ENCODE measurements at places on chromosomes 6 and 20. TPM values are rescaled to one million over a fixed set of nuclear protein-coding genes. Genes with fewer than 3 reads are reported as not detected.

The SSTR4 gene
- polyA plus RNA-seq: not detected

GRCh38 chr6:33508935-33509926 lies 54.9 kb downstream of the ZBTB9 start:
- no peaks in the 10 kb centered on the region for H3K36me3 ChIP-seq
- no peak for DNase-seq
- H3K4me3 ChIP-seq: no peak overlapping the region
- H3K27ac ChIP-seq: no peak overlapping the region
- no peaks in the 10 kb centered on the region for H3K4me1 ChIP-seq
- no peaks in the 10 kb centered on the region for H3K27me3 ChIP-seq

DNA sequence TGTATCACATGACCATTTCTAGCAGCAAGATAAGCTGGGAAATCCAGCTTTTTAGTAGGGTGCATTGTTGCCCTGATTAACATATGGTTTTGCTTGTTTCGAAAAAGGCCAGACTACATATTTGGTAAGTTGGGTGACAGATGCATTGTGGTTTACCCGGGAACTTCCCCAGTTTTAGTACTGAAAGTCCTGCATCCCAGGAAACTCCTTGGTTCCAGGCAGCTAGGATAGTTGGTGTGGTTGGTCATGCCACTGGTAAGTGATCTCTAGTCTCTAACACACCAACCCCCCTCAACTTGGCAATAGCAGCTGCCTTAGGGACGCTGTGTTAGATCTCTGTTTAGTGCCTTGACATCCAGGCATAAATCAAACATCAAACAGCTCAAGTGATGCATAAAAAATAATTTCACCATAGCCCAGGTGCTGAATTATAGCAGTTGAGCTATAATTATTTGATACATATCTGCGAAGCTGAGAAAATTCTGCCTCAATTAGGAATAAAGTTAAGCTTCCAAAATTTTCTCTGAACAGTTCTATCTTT lies 216.5 kb downstream of the TFAP2C start:
- H3K36me3 ChIP-seq: no peaks in the 10 kb centered on the region
- no peaks in the 10 kb centered on the region for H3K4me1 ChIP-seq
- H3K27me3 ChIP-seq: no peaks in the 10 kb centered on the region

DNA sequence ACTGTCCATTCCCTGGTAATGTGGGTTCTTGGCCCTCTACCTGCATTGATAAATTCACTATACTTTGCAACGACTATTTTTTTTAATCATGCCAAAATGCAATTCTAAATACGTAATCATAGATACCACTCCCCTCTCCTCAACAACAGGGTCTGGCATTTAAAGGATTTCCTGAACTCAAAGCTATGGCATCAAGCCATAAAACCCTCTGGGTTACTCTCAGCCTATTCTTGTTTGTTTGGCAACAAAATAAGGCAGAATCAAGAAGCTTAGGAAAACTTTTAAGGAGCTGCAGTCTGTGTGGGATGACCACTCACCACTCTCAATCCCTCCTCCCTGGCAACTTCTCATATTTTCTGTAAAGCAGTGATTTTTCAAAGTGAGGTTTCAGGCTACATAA lies 669.9 kb upstream of the ID4 start:
- no peaks in the 10 kb centered on the region for H3K36me3 ChIP-seq
- H3K4me3 ChIP-seq: no peak overlapping the region
- H3K27ac ChIP-seq: no peak overlapping the region
- no peaks in the 10 kb centered on the region for H3K4me1 ChIP-seq
- DNase-seq: no peak

DNA sequence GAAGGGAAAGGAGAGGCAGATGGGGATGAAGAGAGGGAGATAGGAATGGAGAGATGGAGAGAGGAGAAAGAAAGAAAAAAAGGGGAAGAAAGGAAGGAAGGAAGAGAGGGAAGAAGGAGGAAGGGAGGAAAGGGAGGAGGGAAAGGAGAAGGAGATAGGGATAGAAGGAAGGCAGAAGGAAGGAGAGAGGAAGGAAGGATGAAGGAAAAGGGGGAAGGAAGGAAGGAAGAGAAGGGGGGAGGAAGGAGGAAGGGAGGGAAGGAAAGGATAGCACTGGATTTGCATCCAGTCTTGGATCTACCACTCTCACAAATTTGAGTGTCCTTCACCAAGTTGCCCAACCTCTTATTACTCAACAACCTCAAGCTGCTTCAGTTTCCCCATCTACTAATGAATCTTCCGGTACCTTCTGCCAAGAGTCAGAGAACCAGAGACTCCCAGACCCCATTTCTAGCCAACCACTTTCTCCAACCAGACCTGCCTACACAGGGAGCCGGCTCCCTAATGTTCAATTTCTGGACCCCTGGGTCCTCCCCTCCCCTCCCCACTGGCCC lies 79.7 kb upstream of the FOXP4 start:
- no peak overlapping the region for H3K27ac ChIP-seq
- peaks cover 28% of the 10 kb centered on the region for H3K27me3 ChIP-seq
- no peak for DNase-seq

- H3K36me3 ChIP-seq: no peaks in the 10 kb centered on the region
- H3K4me1 ChIP-seq: no peaks in the 10 kb centered on the region
- H3K27ac ChIP-seq: no peak overlapping the region
- no peak for DNase-seq
- H3K4me3 ChIP-seq: no peak overlapping the region
- peaks cover 9% of the 10 kb centered on the region for H3K27me3 ChIP-seq
These were observed 79.8 kb upstream of the EEF1E1 start for GRCh38 chr6:8181951-8182845.

DNA sequence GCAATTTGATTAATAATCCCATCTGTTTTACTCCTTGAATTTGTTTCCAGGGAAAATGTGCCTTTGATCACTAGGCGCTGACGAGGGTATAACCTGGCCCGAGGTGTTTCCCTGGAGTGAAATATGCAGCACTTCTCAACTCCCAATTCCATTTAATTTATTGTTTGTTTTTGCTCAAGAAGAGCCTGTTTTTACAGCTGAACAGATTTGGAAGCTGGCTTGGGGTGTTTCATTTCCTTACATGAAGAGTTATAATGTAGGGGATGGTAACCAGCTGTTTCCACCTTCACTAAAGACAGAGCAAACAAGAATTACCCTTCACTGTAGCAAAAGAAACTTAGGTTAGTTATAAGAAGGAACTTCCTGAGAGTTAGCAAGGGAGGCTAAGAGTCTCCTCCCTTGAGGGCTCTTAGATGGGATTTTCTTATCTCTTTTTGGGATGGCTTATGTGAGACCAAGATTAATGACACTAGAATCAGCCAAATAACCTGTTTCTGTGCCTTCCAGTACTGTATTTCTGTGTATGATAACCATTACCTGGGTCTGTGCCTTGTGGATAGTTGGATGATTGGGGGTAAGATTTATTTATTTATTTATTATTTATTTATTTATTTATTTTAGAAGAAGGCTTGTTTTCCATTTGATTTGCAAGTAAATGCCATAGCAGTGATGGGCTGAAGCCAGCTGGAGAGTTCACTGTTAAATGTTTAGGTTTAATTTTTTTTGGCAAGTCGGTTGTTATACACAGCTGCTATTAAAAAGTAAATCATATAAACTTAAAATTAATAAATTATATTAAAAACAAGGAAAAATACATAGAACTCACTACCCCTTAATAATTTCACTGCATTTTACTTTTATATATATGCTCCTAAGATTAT lies 162.2 kb upstream of the BMP2 start:
- H3K4me1 ChIP-seq: no peaks in the 10 kb centered on the region
- H3K36me3 ChIP-seq: no peaks in the 10 kb centered on the region
- DNase-seq: no peak
- H3K27me3 ChIP-seq: peaks cover 2% of the 10 kb centered on the region
- H3K27ac ChIP-seq: no peak overlapping the region
- H3K4me3 ChIP-seq: no peak overlapping the region

DNA sequence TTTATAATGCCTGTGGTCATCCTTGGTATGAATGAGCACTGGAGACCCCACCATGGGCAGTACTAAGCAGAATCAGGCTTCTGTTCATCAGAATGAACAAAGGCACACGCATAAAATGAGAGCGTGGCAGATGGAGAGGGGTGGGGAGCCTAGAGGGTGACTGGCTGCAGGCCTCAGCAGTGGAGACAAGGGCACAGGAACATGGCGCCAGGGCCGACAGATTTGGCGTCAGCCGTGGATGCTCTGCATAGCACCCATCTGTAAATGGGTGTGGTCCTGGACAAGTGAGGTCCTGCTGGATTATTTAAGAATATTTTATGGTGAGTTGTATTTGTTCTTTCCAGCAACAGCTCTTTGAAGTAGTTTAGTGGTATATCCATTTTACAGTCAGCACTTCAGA lies 33.1 kb downstream of the E2F3 start:
- no peak for DNase-seq
- peaks cover 8% of the 10 kb centered on the region for H3K36me3 ChIP-seq
- H3K27me3 ChIP-seq: no peaks in the 10 kb centered on the region
- H3K4me1 ChIP-seq: no peaks in the 10 kb centered on the region
- H3K27ac ChIP-seq: no peak overlapping the region

GRCh38 chr6:89348372-89348771 lies 4.2 kb downstream of the UBE2J1 start:
- H3K27me3 ChIP-seq: no peaks in the 10 kb centered on the region
- peaks cover 17% of the 10 kb centered on the region for H3K4me1 ChIP-seq
- no peak for DNase-seq
- H3K36me3 ChIP-seq: no peaks in the 10 kb centered on the region
- no peak overlapping the region for H3K27ac ChIP-seq
- H3K4me3 ChIP-seq: no peak overlapping the region

All from large intestine (tissue), 12 donors.